ENCODE measurements at places on chromosomes 12 and 14.

DNA sequence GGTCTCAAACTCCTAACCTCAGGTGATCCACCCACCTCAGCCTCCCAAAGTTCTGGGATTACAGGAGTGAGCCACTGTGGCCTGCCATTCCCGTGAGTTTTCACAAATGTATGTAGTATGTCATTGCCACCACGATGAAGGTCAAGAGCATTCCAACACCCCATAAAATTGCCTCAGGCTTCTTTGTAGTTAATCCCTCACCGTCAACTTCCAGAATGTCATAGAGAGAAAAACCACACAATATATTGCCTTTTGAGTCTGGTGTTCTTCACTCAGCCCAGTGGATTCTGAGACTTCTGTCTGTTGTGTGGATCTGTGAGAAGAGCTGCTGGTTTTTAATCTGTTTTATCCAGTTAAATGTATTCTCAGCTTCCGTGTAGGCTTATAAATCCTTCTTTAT is 12.6 kb upstream of the CFAP251 start:
- DNase-seq, result no peak

GRCh38 chr12:89706551-89706950 is 2.1 kb downstream of the ATP2B1 start:
- no peak for DNase-seq

DNA sequence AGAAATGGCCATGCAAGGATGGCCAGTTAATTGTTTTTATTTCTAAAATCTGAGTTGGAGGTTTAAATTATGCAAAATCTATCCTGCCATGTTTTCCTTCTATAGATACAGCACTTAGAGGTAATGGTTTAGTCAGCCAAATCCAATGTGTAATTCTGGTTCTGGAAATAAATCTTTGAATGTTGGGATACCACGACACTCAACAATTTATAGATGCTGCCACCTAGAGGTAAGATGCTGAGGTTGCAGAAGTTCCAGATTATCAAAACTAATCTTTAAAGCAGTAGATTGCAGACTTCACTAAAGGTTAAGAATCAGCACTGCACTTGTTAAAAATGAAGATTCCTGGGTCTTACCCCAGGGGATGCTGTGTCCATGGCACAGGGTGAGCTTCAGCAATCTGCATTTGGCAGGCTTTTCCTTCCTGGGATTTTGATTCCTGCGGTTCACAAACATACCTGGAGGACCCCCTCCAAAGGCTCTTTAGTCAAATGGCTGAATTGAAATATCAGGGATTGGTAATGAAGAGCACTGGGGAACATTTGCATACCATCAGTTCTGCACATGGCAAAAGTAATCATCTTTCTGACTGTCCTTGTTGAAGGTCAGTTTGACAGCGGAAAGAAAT is 53.4 kb upstream of the ANO4 start:
- DNase-seq, result peak; percentile 33

- no peak for DNase-seq
These were observed 28.3 kb downstream of the PHLDA1 start for GRCh38 chr12:76003355-76003638.

DNA sequence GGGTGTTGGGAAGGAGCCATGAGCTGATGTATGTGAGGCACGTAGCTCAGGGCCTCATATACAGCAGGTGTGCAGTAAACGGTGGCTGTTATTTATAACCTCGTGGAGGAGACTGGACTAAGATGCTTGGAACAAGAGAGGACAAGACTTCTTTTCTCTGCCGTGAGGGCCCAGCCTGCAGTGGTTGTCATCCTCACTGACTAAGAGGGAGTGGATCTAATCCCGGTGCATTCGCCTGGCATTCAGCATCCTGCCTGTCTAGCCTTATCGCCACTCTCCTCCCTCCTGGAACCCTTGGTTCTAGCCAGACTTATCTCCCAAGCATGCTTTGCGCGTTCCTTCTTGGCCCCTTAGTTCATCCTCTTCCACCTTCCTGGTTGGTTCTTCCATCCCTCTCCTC is 3.9 kb downstream of the TSPAN9 start:
- no peak for DNase-seq

DNA sequence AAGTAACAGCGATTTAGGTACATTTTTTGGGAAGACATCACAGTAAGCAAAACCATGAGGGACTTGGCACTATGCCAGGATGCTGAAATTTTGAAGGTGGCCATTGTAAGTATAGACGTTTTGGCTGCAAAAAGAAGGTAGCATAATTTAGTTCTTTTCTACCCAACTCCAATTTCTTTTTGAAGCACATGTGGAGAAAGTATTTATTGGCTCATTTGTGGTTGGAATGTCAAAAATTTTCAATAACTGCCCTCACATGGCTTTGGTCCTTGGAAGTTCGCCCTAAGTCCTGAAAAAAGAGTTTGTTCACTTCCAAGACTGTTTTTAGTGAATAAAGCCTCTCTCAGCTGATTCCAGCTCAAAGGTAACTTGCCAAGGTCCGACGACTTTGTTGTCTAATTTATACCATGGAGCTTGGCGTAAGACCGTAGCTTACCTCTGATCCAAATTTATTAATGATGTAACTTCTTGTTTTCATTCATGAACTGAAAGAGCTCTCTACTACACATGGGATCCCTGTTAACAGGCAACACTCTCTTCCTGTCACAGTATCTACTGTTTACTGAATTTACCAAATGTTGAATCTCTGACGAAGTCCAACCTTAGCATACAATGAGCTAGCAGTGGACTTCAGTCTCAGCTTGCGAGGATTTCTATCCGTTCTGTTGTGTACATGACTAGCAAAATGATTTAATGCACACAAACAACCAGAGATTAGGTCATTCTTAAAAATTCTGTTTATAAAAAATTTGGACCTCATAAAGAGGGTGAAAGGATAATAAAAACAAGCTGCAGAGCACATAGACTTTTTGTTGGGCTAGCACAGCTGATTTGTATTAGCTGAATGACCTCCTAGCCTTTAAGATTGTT is 49.0 kb downstream of the MSRB3 start:
- DNase-seq, result no peak

DNA sequence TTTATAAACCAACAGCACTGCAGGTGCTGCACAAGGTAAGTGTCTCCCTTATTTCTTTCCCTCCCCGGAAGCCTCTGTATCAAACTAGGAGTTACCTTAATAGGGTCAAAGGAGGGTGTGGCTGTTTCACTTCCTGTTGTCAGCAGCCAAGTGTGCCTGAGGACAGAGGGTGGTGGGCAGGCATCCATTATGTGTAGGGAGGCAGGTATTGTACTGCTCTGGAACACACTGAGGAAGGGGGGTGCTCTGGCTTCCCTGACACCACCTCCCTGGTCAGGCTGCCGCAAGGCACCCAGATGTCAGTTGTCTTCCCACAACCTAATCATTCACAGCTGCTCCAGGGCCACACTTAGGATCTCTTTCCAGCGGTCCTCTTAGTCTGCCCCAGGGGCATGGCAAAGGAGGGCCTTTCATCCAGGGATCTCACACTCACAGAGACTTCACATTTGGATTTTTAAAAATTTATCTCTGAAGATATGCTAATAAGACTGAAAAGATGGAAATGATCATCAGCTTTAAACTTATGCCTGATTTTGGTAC is 132.0 kb upstream of the ARHGAP5 start:
- DNase-seq, result peak; percentile 28

GRCh38 chr12:75622492-75622891 is 111.1 kb upstream of the KRR1 start:
- DNase-seq, result no peak

DNA sequence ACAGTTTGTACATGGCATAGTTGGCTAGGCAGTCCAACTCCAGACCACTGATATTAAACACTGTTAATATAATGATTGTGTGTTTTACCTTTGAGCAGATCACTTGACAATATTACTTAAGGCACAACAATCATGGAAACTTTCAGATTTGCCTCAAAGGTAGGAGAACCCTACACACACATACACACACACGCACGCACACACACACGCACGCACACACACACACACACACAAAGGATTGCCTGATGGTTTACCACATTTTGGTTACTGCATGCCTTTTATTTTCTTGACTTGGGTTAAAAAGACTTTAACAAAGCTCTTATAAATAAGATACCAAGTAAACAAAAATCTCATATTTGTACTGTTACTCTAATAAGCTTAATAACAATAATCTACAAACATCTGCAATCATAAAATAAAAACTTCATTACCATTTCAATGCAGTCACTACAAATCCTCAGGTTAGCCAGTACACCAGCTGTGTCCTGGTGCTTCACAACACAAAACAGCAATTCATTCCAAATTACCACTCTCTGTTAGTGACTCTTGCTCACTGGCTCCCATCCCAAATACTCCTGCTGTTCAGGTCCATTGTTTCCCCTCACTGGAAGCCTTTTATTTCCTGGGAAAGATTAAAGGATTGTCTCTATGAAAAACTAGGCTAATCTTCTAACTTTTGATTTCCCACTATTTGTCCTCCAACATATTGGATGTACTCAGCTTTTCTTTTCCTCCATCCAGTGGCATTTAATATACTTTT is 175.2 kb upstream of the ATP2B1 start:
- DNase-seq, result no peak

DNA sequence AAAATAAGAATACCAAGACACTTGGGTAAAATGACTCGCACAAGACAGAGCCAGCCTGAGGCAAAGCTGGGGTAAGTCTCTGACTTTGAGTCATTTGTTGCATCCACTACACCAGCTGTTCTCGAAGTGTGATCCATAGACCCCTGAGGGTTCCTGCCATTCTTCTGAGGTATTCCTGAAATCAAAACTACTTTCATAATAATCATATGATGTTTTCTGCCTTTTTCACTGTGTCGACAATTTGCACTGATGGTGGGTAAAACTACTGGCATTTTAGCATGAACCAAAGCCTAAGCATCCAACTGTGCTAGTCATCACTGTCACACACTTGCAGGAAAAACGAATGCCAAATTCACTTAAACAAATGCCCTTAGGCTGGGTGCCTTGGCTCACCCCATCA is 135.5 kb upstream of the FUT8 start:
- DNase-seq, result peak; percentile 56

DNA sequence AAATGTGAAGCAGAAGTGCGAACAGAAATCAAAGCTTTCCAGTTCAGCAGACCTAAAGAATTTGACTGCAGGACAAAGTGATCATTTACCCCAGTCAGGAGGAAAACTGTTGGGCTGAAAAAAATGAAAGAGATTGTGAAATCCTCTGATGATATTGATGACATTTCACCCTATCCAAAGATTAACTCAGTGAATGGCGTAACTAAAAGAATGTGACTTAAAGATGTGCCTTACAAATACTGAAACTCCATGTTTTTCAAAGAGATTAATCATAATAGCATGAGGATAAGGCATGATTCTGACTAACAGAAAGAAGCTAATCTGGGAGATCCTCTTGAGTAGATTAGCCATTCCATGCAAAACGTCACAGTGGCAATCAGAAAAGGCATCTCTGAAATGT is 225.6 kb downstream of the DUSP6 start:
- no peak for DNase-seq

GRCh38 chr12:6262211-6262610 is 48.3 kb upstream of the PLEKHG6 start:
- DNase-seq, result no peak

DNA sequence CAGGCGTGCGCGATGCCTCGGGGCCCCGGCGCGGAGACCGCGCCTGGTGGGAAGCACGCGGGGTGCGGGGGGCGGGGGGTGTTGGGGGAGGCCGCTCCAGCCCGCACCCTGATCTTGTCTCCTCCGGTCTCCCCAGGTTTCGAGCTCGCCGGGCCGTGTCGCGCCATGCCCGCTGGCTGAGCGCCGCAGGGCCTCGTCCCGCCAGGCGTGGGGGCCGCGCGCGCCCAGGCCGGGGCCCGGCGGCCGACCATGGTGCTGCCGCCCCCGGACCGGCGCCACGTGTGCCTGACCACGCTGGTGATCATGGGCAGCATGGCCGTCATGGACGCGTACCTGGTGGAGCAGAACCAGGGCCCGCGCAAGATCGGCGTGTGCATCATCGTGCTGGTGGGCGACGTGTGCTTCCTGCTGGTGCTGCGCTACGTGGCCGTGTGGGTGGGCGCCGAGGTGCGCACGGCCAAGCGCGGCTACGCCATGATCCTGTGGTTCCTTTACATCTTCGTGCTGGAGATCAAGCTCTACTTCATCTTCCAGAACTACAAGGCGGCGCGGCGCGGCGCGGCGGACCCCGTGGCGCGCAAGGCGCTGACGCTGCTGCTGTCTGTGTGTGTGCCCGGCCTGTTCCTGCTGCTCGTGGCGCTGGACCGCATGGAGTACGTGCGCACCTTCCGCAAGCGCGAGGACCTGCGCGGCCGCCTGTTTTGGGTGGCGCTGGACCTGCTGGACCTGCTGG is 2.4 kb downstream of the TMEM121 start:
- no peak for DNase-seq

GRCh38 chr14:92679246-92679645 is 69.2 kb downstream of the LGMN start:
- DNase-seq, result no peak

- no peak for DNase-seq
These were observed 68.6 kb downstream of the PPM1A start for GRCh38 chr14:60317609-60318008.

DNA sequence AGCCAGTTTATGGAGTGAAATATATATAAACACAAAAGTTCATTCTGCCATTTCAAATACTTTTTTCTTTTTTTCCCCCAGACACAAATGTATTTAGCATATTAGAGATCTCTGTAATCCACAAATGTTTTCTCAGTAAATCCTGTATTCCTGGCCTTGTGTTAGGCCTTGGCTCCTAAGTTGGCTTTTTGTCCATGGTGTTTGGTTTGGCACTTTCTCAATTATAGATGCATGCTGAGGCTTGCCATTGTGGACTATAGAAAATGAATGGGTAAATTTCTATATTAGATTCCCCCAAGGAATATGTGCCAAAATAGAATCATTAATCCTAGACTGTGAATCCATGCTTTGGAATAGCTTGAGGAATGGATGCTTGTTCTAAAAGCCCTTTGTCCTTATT is 17.0 kb downstream of the RIC8B start:
- no peak for DNase-seq

GRCh38 chr12:4762773-4763172 is 42.6 kb downstream of the GALNT8 start:
- no peak for DNase-seq

- no peak for DNase-seq
These were observed 700.2 kb downstream of the DIO2 start for GRCh38 chr14:79511146-79511545.

DNA sequence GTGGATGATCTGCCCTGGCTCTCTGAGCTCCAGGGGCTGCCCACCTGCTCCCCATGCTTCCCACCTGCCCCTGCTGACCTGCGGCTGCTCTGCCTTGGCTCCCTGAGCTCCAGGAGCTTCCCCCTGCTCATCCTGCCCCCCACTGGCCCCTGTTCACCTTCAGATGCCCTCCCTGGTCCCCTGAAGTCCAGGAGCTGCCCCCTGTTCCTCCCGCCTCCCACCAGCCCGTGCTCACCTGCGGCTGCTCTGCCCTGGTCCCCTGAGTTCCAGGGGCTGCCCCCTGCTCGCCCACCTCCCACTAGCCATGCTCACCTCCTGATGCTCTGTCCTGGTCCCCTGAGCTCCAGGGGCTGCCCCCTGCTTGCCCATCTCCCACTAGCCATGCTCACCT is 219.7 kb downstream of the TMEM121 start:
- DNase-seq, result no peak

All from activated CD4-positive, alpha-beta T cell treated with anti-CD3 and anti-CD28 coated beads, Interleukin-2, Interleukin-6, amounts not matched to agents 100 ng/mL and 50 ng/mL, durations not matched to agents 16 hours and 8 hours (primary cell).